ENCODE measurements at places on chromosomes 5 and 9. TPM values are rescaled to one million over a fixed set of nuclear protein-coding genes. Genes with fewer than 3 reads are reported as not detected.

DNA sequence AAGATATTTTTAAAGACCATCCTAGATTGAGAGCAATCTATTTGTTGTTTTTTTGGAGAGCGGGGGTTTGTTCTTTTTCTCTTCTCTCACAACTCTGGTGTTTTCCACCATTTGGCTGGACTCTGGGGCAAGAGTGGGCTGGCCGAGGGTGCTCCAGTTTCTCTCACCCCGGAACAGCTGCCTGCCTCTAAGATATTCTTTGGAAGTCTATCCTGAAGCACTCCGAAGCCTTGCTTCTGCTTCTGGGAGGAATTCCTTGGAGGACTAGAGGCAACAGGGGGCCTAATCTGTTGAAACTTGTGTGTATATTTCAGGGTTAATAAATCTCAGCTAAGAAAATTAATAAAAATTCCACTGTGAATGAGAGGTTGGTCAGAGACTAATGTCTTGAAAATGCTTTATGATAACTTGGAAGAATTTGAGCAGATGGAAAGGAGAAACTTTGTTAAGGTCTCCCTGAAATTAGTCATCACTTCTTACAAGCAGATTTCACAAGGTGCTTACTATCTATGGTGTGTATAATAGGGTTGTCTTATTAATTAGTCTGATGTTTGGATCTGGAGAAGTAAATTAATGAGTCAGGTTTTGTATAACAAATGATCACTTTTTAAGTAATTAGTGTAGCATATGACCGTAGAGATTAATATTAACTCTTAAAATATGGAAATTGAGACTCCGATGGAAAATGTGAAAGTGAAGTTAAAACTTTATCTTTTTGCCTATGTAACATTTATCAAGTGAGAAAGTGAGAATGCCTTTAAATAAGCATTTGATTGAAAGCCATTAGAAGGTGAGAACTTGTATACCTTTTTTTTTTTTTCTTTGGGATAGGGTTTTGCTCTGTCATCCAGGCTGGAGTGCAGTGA is 4.0 kb downstream of the MAN2A1 start:
- DNase-seq: no peak

- no peak for DNase-seq
Measured at GRCh38 chr5:147073098-147073497, 161.7 kb upstream of the STK32A start.

DNA sequence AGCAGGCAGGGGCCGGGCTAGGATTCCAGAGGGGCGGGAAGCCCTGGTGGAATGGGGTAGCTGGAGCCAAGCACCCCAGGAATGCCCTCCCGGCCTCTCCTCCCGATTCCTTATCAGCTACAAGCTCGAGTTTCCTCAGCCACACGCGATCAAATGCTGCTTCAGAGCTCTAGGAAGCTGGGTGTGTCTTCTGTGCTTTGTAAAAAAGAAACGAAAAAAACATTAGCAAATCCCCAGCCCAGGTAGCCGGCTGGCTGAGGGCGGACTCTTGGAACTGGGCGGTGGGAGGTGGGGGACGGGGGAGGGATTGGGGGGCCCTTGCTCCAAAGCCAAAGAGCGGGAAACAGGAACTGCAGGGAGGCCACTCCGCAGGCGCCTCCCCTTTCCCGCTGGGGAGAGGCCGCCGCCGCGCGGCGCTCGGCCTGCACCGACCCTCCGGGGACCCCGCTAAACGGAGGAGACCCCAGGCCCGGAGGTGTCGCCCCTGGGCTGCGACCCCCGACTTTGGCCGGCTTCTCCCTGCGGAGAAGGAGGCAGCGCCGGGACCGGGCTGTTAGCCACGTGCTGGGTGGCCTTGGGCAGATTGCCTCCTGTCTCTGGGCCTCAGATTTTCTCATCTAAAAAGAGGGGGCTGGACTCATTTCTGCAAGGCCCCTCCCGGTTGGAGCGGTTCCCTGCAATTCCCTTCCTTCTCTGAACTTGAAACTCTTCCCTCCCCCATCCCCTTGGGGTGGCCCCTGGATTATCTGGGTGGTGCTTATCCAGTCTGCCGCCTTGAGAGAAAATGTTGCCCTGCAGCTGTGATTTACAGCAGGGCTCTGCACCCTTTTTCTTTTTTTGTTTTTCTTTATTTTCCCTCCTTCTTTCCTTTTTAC is 40.9 kb upstream of the FABP6 start:
- peak; percentile 4 for DNase-seq

DNA sequence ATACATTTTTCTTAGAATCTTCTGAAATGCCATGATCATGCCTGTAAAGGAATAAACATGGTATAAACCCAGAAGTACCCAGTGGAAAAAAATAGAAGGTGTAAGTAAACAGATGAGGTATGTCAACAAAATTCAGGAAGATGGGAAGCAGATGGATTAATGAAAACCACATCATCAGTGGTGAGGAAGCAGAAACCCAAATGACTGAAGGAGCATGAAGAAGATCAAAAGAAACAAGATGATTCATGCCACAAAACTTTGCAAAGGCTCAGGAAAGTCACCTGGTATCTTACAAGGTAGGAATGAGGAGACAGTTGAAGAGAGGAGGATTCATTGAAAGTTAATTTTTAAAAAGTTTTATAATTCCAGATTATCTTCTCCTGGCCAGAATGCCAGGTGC is 132.8 kb upstream of the PAPPA start:
- no peak for DNase-seq

DNA sequence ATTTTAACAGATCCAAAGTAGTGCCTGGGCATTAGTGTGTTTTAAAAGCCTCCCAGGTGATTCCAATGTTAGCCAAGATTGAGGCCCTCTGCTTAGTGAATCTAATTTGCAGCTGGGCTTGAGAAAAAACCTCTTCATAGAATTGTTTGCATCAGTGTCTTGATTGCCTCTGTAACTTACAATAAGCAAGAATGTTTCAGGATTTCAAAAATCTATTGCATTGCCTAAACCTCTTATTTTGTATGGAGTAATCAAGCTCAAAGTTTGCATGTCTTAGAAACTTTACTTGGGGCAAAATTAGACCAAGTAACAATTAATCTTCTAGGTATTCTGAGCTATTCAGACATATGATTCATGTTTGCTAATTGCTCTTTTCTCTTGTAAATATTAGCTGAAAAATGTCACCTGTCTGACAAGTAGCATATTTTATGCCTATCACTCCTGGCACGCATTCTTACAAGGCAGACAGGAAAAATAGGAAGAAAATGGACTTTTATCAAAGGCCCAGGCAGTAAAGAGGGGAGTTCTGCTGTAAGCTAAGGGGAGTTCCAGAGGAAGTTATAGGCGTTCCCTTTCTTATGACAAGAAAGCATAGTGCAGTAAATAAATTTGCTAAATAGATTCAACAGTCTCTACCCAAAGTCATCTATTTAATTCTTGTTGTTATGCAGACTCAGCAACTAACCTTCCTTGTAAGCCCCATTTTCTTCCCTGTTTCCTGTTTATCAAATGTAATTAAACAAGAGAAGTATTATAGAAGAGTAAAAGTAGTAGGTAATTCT is 21.0 kb downstream of the PDCD1LG2 start:
- DNase-seq: no peak

The PCDHB10 gene
- total RNA-seq: not detected

The SRP19 gene
- total RNA-seq: 74.6 TPM
